ENCODE measurements at places on chromosomes 2 and 18. TPM values are rescaled to one million over a fixed set of nuclear protein-coding genes. Genes with fewer than 3 reads are reported as not detected.

GRCh38 chr18:72360634-72361033 is 183.5 kb downstream of the CBLN2 start:
- DNase-seq: no peak
- no peak overlapping the region for H3K27ac ChIP-seq
- H3K36me3 ChIP-seq: peaks cover 9% of the 10 kb centered on the region
- H3K4me1 ChIP-seq: no peaks in the 10 kb centered on the region
- H3K4me3 ChIP-seq: no peak overlapping the region
- H3K27me3 ChIP-seq: no peaks in the 10 kb centered on the region

The MYO7B gene
- total RNA-seq: not detected

DNA sequence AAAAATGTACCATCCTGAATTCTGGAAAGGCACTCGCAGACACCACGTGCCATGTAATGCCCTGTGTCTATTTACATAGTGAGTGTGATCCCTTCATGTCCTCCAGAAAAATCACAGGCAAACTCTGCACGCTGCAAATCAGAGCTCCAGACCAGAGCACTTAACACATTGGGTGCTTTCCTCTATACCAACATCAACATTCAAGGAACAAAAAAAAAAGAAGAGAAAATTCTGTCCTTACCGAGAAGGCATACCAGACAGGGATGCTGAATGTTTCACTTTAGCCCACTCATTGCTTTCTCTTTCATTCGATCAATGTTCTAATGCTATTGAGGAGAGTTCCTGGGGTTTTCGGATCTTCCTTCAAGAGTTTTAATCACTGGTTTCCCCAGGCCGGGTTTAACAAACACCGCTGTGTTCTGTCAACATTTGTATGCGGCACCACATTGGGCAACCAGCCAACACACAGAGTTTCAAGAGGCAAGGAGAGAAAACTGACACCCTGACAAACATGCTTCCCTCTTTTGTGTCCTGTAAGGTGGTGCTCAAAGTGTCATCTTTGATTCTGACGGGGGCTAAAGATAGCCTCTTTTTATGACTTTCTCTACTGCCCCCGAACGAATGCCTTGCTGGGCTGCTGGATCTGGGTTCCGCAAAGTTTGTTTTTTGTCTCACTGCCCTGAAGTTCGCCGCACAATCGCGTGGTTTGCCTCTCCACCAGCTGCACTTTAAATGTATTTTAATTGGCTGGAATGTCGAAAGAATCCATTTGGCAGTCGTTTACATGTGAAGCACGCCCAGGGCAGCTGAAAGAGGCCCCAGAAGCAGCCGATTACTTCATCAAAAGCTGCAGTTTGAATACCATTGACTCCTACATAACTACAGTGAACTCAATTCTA is 106.4 kb upstream of the NCKAP5 start:
- H3K27me3 ChIP-seq: no peaks in the 10 kb centered on the region
- H3K36me3 ChIP-seq: no peaks in the 10 kb centered on the region
- peak overlapping the region; percentile 25 for H3K4me3 ChIP-seq
- H3K4me1 ChIP-seq: peaks cover 20% of the 10 kb centered on the region
- H3K27ac ChIP-seq: 0 out of 2 replicates have a peak overlapping the region, but pooled peaks have one; percentile 48
- peak; percentile 63 for DNase-seq

The RSAD2 gene
- 0.10 TPM for total RNA-seq

The TCF23 gene
- not detected for total RNA-seq

GRCh38 chr2:152440049-152440448 is 105.1 kb downstream of the FMNL2 start:
- no peaks in the 10 kb centered on the region for H3K27me3 ChIP-seq
- no peak overlapping the region for H3K4me3 ChIP-seq
- H3K36me3 ChIP-seq: no peaks in the 10 kb centered on the region
- H3K4me1 ChIP-seq: peaks cover 42% of the 10 kb centered on the region
- DNase-seq: no peak
- no peak overlapping the region for H3K27ac ChIP-seq

The COL3A1 gene
- total RNA-seq: 0.17 TPM

GRCh38 chr2:2758793-2759367 is 427.8 kb upstream of the MYT1L start:
- H3K27ac ChIP-seq: no peak overlapping the region
- no peaks in the 10 kb centered on the region for H3K27me3 ChIP-seq
- no peak overlapping the region for H3K4me3 ChIP-seq
- H3K36me3 ChIP-seq: no peaks in the 10 kb centered on the region

DNA sequence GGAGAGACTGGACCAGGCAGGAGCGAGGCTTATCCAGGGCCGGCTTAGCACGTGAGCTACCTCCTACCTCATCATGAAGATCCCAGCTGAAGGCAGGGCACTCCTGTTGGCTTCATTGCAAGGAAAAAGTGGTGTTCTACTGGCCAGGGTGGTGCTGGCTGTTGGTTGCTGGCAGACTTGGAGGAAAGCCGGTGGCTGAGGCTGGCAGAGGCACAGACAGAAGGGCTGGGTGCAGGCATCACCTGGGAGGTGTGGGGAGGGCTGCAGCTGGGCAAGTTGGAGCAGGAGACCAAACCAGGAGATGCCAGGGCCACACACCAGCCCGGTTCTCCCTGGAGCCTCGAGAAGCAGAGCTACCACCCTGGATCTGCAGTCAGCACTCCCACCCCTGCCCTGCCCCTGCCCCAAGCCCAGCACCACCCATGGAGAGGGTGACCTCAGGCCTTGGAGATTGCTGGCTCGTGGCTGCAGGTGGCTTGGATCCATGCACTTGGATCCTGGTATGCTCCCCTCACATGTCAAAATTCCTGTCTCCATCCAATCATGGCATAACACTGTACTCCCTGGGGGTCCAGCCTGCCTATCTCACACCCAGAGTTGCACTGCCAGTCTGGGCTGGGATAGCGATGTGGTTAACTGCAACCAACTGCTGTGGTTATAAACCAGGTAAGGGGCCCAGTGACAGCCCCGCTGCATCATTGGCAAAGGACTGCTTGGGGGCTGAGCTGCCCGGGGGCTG is 49.7 kb downstream of the GLI2 start:
- H3K4me3 ChIP-seq: peak overlapping the region; percentile 33
- no peaks in the 10 kb centered on the region for H3K36me3 ChIP-seq
- H3K27ac ChIP-seq: peak overlapping the region; percentile 87
- DNase-seq: no peak
- H3K27me3 ChIP-seq: no peaks in the 10 kb centered on the region

The CCDC141 gene
- 8.0 TPM for total RNA-seq

The ATP9B gene
- 29.7 TPM for total RNA-seq

The TWIST2 gene
- total RNA-seq: 13.6 TPM

The KYNU gene
- 0.50 TPM for total RNA-seq

The SLC38A11 gene
- total RNA-seq: not detected

The MAB21L4 gene
- total RNA-seq: not detected

The EGR4 gene
- total RNA-seq: not detected

DNA sequence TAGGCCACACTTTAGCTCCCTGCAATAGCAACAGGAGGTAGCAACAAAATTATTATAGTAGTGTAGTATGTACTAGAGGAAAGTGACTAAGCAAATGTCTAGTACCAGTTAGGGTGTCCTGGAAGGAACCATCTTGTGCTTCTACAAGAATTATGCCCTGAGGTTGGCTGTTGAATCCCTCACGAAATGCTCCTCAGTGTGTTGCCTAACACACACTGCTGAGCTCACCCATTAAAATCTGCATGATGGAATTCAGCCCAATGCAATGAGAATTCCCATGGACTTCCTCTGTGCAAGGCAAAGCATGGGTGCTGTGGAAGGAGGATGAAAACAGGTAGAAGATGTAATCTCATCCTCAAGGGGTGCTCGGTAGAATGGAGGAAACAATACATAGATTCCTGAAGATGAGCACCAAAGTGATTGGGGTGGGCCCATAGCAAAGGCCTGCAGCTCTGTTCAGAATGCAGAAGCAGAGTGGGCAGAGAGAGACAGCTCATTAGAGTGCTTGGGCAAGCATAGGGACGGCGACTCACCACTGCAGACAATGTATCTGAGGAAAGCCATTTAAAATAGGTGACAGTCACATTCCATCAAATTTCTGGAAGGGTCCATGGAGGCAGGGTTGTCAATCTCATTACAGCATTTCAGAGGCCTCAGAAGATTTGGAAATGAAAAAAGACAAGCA is 1.2 kb upstream of the UGT1A7 start:
- H3K27ac ChIP-seq: no peak overlapping the region
- no peak overlapping the region for H3K4me3 ChIP-seq
- DNase-seq: no peak

DNA sequence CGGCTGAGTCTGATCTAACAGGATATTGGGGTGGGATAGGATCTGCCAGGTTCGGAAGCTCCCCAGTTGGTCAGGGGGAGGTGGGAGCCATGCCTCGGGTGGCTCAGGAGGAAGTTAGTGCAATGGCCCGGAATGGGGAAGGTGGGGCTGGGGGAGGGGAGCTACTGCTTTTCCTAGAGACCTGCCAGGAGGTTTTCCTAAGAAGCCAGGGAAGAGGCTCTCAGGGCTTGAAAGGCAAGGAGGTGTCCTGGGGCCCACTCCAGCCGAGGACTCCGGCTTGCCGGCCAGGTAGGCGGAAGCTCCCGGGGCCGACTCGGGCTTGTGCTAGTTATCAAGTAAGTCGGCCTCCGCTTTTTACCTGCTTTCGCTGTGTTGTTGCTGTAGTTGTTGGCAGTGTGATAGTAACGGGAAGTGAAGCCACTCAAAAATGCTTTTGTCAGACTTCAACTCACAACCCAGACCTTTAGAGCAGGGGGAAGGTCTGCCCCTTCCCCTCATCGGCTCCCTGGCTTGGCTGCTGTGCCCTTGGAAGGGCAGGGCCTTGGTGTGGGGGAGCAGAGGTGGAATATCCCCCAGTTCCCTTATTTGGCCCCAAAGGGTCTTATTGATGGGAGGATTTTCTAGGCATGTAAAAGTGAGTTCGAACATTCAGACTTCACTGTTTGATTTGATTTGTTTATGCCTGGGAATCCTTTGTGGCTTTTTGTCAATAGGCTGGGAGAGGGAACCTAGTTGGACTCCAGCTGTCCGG is 5.4 kb downstream of the GDF7 start:
- H3K4me1 ChIP-seq: peaks cover 52% of the 10 kb centered on the region
- H3K27me3 ChIP-seq: peaks cover 79% of the 10 kb centered on the region
- peak; percentile 83 for DNase-seq
- H3K36me3 ChIP-seq: no peaks in the 10 kb centered on the region
- H3K4me3 ChIP-seq: peak overlapping the region; percentile 43

The LRP2 gene
- 1.9 TPM for total RNA-seq

- no peak overlapping the region for H3K27ac ChIP-seq
- no peak for DNase-seq
- no peaks in the 10 kb centered on the region for H3K4me1 ChIP-seq
- no peaks in the 10 kb centered on the region for H3K27me3 ChIP-seq
- no peaks in the 10 kb centered on the region for H3K36me3 ChIP-seq
- no peak overlapping the region for H3K4me3 ChIP-seq
Measured at GRCh38 chr2:235200216-235200615, 248.4 kb downstream of the SH3BP4 start.

DNA sequence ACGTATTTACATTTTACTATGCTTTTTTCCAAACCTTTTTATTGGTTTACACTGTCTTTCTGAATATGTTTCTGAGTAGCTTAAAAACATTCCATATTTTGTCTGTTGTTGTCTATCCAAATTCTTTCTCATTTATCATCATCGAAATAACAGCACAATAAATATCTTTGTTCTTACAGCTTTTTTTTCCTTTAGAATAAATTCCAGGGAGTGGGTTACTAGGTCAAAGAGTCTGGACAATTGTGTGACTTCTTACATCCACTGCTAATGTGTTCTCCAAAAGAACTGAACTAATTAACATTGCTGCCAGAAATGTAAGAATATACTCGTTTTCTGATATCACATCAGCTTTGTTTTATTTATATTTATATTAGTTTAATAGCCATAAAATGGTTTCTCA is 59.4 kb downstream of the ANKRD44 start:
- no peak for DNase-seq
- 0 out of 2 replicates have a peak, but pooled peaks cover 3% of the 10 kb centered on the region for H3K4me1 ChIP-seq
- no peak overlapping the region for H3K27ac ChIP-seq
- no peaks in the 10 kb centered on the region for H3K27me3 ChIP-seq

DNA sequence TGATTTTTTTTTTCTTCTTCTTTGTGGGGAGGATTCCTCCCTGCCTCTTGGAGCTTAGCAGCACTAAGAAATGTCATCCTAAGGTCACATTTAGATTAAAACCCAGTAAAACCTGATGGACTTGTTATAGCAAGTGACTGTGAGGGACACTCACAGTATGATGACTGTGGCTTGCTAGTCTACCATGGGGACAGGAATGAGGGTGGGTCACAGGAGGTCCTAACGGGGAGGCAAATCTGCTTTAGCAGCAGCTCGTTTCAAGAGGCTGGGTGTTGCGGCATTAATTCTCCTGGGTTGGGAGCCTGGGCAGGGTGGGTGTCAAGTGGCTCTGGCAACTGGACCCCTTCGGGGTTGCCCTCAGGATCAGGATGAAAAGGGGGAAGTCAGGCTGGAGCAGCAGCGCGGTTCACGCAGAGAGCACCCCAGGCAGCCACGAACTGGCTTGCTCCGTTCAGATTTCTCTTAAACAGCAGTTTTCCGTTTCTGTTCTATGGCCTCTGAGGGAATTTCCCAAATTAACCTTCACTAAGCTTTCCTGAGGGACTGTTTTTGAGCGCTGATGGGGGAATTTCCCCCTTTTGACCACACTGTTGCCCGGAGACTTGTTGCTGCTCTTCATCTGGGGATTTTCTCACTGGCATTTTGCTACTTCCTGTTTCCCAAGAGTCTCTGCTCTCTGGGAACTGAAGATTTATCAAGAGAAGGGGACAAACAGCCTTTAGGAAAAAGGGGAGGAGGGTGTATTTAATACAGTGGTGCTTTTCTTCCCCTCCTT is 59.8 kb upstream of the PELI1 start:
- no peak overlapping the region for H3K4me3 ChIP-seq
- peak; percentile 28 for DNase-seq
- no peaks in the 10 kb centered on the region for H3K36me3 ChIP-seq
- H3K27ac ChIP-seq: 0 out of 2 replicates have a peak overlapping the region, but pooled peaks have one; percentile 12
- H3K4me1 ChIP-seq: peaks cover 18% of the 10 kb centered on the region

DNA sequence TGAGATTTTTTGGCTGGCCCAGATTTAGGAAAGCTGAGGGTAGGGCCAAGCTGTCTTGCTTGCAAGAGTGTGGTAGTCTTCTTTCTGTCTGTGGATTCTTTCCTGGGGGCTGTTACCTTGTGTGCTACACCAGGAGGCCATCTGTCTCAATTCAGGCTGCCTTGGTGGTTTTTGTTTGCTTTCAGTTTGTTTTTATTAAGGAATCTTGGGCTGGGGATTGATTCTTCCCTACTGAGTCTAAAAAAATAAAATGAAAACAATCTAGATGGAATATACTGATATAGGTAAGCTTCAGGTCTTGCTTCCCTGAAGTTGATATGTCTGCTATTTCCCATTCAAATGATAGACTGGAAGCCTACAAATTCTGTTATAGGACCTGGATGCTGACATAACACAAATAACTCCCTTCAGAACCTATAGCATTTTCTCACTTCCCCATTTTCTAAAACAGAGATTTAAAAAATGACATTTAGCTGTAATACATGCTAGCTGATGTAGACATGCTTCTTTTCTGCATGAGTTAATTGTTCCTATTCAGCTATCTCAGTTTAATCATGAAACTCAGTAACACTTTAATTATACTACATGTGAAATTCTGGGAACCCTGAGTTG is 5.3 kb downstream of the LHCGR start:
- no peak overlapping the region for H3K4me3 ChIP-seq
- no peaks in the 10 kb centered on the region for H3K36me3 ChIP-seq
- no peak for DNase-seq
- H3K4me1 ChIP-seq: peaks cover 16% of the 10 kb centered on the region

- DNase-seq: peak; percentile 53
- 0 out of 2 replicates have a peak, but pooled peaks cover 10% of the 10 kb centered on the region for H3K4me1 ChIP-seq
- no peak overlapping the region for H3K4me3 ChIP-seq
- H3K27ac ChIP-seq: no peak overlapping the region
Measured at GRCh38 chr2:115386465-115386864, 944.0 kb downstream of the DPP10 start.

Data from GM23338 (cell line).